CD4-positive, alpha-beta T cell (primary cell): ENCODE measurements at places on chromosomes 3 and 15.

GRCh38 chr3:195240939-195241338 is 30.0 kb downstream of the XXYLT1 start:
- no peak for DNase-seq
- H3K27me3 ChIP-seq = no peaks in the 10 kb centered on the region
- no peaks in the 10 kb centered on the region for H3K4me1 ChIP-seq
- H3K27ac ChIP-seq = no peak overlapping the region

DNA sequence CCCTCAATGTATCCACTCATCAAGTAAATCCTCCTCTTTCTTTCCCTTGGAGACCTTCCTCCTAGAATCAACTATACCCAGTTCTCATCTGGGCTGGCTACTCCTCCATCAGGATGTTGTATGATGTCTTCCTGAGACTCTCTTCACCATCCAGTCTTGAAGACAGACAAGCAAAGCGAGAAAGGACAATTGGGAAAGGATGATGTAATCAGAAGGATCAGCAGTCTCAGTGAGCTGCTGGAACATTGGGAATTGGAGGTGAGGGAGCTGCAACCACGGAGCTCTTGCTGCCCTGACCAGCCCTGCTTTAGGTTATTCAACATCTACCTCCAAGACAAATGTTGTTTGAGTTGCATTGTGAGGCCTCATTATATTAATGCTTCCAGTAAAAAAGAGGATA is 48.0 kb upstream of the UBP1 start:
- H3K27ac ChIP-seq = no peak overlapping the region
- no peaks in the 10 kb centered on the region for H3K36me3 ChIP-seq
- no peak overlapping the region for H3K4me3 ChIP-seq
- H3K4me1 ChIP-seq = no peaks in the 10 kb centered on the region
- no peak for DNase-seq

- H3K27ac ChIP-seq = no peak overlapping the region
- peaks cover 7% of the 10 kb centered on the region for H3K4me1 ChIP-seq
- H3K4me3 ChIP-seq = no peak overlapping the region
- no peaks in the 10 kb centered on the region for H3K36me3 ChIP-seq
Measured at GRCh38 chr3:133479895-133480669, 80.2 kb downstream of the BFSP2 start.

DNA sequence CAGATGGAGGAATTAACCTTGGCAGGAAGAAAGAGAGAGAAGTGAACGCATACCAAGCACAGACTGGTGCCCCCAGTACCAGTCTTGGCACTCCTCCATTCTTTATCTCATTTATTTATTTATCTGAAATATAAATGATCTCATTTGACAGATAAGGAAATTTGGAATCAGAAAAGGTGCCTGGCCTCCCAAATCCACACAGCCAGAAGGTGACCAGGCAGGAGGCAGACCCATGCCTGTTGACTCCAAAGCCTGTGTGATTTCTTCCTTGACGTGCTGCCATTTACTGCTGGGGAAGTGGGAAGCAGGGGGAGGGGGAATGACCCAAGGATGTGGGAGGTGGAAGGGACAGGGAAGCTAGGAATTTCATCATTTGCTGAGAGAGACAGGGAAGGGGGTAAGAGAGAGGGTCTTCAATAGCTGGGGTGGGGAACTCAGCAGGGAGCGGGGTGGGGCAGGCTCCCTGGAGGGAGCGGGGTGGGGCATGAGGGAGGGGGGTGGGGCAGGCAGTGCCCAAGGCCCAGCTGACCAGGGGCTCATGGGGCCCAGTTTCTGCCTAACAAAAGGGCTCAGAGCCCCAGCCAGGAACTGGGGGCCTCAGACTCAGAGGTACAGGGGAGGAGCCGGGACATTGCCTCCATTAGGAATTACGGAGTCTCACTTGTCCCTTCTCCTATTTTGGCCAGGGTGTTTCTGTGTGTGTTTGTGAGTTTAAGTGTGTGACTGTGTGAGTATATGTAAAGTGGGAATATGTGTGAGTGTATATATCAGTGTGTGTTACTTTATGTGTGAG is 63.0 kb downstream of the MINAR1 start:
- no peaks in the 10 kb centered on the region for H3K4me1 ChIP-seq
- H3K27ac ChIP-seq = no peak overlapping the region
- H3K4me3 ChIP-seq = no peak overlapping the region
- no peaks in the 10 kb centered on the region for H3K36me3 ChIP-seq

- no peak overlapping the region for H3K4me3 ChIP-seq
- peaks cover 12% of the 10 kb centered on the region for H3K4me1 ChIP-seq
- H3K27me3 ChIP-seq = no peaks in the 10 kb centered on the region
- no peak for DNase-seq
Measured at GRCh38 chr3:12472000-12472610, 12.2 kb upstream of the TSEN2 start.

GRCh38 chr3:197508461-197508860 is 47.3 kb downstream of the BDH1 start:
- H3K27ac ChIP-seq = no peak overlapping the region
- H3K4me3 ChIP-seq = no peak overlapping the region
- no peak for DNase-seq
- H3K27me3 ChIP-seq = no peaks in the 10 kb centered on the region
- H3K4me1 ChIP-seq = peaks cover 8% of the 10 kb centered on the region

DNA sequence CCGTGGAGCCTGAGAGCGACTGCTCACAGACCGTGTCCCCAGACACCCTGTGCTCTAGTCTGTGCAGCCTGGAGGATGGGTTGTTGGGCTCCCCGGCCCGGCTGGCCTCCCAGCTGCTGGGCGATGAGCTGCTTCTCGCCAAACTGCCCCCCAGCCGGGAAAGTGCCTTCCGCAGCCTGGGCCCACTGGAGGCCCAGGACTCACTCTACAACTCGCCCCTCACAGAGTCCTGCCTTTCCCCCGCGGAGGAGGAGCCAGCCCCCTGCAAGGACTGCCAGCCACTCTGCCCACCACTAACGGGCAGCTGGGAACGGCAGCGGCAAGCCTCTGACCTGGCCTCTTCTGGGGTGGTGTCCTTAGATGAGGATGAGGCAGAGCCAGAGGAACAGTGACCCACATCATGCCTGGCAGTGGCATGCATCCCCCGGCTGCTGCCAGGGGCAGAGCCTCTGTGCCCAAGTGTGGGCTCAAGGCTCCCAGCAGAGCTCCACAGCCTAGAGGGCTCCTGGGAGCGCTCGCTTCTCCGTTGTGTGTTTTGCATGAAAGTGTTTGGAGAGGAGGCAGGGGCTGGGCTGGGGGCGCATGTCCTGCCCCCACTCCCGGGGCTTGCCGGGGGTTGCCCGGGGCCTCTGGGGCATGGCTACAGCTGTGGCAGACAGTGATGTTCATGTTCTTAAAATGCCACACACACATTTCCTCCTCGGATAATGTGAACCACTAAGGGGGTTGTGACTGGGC is 7.3 kb downstream of the FAM131A start:
- no peak for DNase-seq
- no peak overlapping the region for H3K4me3 ChIP-seq
- no peak overlapping the region for H3K27ac ChIP-seq
- no peaks in the 10 kb centered on the region for H3K27me3 ChIP-seq
- H3K4me1 ChIP-seq = no peaks in the 10 kb centered on the region

GRCh38 chr3:167502401-167502800 is 28.6 kb upstream of the SERPINI2 start:
- DNase-seq = no peak
- no peak overlapping the region for H3K4me3 ChIP-seq
- H3K27me3 ChIP-seq = no peaks in the 10 kb centered on the region
- H3K4me1 ChIP-seq = no peaks in the 10 kb centered on the region
- no peaks in the 10 kb centered on the region for H3K36me3 ChIP-seq
- H3K27ac ChIP-seq = no peak overlapping the region

DNA sequence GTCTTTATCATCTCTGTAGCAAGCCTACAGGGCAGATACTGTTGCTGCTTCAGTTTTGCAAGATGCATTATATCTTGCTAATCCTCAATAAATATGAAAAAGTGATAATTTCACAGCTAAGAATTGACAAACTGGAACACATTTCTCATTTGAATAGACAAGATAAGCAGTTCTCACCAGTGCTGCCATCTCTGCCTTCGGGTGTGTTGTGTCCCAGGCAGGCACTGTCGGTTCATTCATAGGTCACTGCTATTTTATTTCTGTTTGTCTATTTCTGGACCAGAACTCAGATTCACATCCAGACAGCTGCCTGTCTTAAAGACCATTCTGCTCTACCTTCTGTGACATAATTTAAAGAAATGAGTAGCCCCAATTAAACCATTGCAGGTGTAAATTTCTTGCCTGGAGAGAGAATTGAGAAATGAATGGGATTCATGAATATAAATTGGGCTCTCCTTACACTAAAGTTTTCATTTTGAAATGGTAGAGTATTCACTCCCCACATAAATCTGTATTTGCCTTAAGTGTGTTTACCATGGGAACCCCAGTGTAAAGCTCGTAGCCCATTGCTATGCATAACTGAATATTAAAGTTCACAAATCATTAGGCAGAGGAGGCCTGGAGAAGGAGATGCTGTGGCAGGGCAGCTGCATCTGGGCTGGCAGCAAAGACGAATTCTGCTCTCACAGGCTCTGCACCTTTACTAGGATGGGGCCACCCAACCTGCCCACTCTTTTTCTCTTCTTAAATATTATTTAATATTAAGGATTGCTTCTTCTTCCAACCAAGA is 149.9 kb downstream of the ARPP21 start:
- no peaks in the 10 kb centered on the region for H3K4me1 ChIP-seq
- H3K36me3 ChIP-seq = no peaks in the 10 kb centered on the region
- H3K27me3 ChIP-seq = no peaks in the 10 kb centered on the region
- H3K27ac ChIP-seq = no peak overlapping the region
- DNase-seq = no peak
